ENCODE measurements at places on chromosomes 4 and X.
A peak's percentile ranks its signal among the peaks of the same experiment; 100 is the strongest.

- no peak for DNase-seq
These were observed 8.2 kb downstream of the WDR1 start for GRCh38 chr4:10108391-10108790.

DNA sequence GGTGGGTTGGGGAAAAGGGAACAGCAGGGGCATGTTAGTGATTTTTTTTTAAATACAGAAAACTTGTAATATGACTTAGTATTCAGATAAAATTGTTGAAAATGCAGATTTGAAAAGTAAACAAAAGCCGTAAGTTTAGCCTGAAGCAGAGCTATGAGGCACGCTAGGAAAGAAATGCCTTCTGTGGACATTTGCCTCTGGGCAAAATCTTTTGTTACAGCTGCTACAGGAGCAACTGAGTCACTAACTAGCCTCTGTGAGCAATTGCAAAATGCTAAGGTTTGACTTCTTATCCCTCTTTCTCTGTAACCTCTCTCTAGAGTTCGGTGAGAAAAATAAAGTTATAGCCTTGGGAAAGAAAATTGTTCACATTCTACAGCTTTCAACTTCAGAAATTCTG lies 350.0 kb downstream of the SLC7A11 start:
- no peak for DNase-seq

DNA sequence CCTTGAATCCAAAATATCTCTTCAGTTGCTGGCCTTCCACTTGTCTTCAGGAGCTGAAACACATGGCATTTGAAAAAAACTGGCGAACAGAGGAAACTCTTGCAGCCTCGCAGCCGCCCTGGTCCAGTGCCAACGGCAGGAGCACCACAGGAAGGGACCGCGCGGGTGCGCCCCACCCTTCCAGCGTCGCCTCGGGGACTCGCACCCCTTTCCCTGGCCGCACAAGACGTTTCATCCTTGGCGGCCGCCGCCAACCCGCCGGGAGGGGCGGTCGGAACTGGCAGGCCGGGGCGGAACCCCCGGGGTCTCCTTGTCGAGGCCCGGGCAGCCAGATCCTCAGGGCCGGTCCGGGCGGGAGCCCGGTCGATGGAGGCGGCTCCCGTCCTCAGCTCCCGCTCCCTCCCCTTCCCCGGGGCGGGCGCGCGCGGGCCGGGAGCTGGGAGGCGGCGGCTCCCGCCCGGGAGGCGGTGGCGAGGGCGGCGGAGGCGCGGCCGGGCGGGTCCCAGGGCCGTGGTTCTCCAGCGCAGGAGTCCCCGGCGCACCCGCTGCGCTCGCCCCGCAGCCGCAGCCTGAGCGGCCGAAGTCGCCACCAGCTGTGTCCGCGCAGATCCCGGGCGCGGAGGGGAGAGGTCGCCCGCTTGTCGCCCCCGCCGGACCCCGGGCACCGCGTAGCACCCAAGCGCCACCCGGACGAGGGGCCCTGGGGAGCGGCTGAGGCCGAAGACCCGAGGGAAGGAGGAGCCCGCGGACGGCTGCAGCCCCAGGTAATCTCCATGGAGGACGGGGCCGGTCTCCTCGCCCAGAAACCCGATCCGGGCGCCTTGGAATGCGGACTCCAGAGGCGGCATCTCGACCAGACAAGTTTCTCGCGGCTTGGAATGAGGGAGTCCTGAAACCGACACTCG lies 886 bp upstream of the NDST3 start:
- no peak for DNase-seq

GRCh38 chr4:80024335-80024734 lies 48.7 kb downstream of the ANTXR2 start:
- DNase-seq, result no peak

GRCh38 chr4:30719454-30720020 lies 632 bp upstream of the PCDH7 start:
- peak; percentile 30 for DNase-seq

DNA sequence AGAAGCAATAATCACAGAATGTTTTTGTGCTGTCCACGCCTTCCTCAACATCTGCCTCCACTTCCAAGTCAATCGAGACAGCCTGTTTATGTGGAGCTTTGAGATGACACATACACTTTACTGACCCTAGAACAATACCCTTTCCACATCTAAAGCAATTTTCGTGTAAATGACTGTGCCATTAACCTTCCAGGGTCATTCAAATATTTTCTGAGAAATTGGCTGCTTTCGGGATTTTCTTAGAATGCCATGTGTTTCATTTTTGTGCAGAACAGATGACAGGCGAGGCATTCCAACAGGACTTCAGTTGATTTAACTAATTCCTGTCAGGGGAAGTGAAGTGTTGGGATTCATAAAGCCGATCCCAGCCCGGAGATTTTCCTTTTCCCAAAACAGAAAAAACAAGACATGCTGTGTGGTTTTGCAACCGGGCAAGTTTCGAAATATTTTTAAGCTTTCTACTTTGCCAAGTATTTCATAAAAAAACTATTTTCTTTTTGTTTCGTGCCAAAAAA lies 73.9 kb downstream of the SORBS2 start:
- DNase-seq, result no peak

- DNase-seq, result no peak
These were observed 21.7 kb downstream of the RAB40AL start for GRCh38 chrX:102958794-102959193.

DNA sequence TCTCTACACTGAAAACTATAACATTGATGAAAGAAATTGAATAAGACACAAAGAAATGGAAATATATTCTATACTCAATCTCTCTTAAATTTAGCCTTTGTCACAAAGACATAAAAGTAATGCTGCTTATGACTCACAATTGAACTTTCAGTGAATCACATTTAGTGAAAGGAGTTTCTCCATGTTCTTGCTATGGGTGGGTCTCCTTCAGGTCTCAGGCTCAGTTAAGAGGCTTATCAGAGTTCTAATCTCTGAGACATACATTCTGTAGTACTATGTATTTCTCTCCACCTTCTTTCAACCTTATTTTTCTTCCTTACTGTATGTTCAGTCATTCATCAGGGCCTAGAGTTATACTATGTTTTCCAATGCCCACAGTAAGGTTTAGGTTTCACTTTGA lies 220.9 kb downstream of the DTHD1 start:
- DNase-seq, result no peak

- DNase-seq, result no peak
These were observed 298.1 kb downstream of the PDGFC start for GRCh38 chr4:156673483-156673882.

GRCh38 chr4:38132843-38133662 lies 172.9 kb downstream of the PTTG2 start:
- DNase-seq, result no peak

- DNase-seq, result peak; percentile 15
These were observed 142.1 kb upstream of the FTHL17 start for GRCh38 chrX:31213941-31214340.

DNA sequence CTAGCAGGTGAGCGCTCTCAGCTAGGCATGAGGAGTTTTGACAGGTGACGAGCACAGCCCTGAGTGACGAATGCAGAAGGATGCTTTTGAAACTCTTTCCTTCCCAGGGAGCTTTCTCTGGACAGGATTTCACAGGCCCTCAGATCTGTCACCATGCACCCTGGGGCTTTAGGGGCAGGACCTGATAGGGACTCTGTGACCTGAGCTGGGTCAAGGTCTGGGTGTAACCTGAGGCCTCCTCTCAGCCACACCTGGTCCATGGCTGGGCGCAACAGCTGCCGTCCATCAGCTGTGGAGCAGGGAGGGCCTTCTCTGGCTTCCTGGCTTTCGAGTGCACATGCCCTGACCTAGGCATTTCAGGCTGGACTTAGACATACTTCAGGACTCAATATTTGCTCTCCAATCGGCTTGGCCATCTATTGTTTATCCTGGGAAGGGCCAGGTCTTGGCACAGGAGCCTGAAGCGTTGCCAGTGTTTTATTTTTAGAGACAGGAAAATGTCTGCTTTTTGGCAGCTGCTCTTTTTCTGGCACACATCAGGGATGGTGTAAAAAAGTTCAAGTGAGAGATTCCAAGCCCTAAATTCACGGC lies 56.4 kb downstream of the C4orf51 start:
- no peak for DNase-seq

GRCh38 chr4:34950926-34951325 lies 1293.4 kb downstream of the ARAP2 start:
- DNase-seq, result no peak

DNA sequence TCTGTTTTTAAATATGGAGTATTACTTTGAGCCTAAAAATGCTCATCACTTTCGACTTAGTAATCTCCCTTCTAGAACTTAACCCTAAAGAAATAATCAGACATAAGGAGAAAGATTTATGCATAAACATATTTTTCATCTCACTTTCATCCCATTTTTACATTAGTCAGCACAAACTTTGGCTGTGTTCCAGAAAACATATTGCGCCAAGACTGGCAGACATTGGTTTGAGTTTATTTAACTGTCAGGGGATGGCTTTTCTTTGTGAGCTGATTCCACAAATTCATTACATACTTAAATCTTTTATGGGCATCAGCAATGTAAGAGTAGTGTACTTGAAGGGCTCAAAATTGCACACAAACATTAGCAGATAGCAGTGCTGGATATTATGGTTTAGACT lies 23.7 kb downstream of the MAOA start:
- DNase-seq, result no peak

DNA sequence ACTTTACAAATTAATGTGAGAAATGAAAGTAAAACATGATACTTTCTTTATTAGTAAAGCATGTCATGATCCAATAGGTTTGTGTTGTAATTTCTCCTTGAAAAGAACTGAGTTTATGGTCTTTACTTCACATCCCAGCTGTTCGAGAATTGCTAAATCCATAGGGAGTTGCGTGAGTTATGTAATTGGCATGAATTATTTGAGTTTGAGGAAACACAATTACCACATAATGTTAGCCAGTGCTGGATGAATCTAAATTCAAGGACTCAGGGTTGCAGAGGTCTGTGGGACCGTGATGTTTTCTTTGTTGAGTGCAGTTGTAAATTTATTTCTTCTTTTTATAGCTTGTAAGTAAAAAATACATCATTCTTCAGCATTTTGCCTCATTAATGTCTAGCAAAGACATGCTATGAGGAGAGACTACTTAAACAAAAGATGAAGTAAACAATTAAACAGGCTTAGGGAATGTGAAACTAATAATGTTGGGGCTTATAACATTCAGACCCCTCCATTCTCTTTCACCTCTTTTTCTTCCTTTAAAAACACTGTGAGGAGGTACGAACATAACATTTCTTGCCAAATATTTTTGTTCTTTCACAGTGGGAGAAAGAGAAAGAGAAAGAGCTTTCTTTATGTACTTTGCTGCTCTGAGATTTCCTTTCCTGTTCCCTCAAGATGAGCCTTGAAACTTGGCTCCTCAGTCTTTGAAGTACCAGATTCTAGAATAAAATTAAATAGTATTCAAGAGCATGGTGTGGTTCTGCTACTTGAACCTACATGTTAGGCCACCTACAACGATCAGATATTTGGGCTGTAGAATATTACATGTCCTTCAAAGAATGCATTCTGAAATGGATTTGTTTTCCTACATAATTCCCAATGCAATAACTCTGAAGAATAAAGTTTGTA lies 159.6 kb upstream of the ANK2 start:
- no peak for DNase-seq

DNA sequence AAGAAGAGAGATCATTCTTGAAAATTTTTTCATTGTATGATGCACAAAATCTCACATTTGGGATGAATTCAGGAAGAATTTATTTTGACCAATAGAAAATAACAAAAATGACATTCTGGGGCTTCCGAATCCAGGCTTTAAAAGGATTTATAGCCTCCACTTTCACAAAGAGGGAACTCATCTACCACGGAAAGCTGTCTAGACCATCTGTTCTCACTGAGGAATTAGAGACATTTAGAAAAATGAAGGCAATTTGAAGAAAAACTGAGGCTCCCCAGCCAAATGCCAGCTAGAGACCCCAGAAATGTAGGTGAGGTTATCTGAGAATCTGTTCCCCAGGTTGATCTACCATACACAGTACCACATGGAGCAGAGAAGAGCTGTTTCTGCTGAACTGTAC lies 464.3 kb downstream of the TMA16 start:
- DNase-seq, result no peak

GRCh38 chr4:41349021-41349420 lies 92.3 kb downstream of the UCHL1 start:
- no peak for DNase-seq

GRCh38 chrX:74178536-74178935 lies 125.4 kb upstream of the ZCCHC13 start:
- no peak for DNase-seq

DNA sequence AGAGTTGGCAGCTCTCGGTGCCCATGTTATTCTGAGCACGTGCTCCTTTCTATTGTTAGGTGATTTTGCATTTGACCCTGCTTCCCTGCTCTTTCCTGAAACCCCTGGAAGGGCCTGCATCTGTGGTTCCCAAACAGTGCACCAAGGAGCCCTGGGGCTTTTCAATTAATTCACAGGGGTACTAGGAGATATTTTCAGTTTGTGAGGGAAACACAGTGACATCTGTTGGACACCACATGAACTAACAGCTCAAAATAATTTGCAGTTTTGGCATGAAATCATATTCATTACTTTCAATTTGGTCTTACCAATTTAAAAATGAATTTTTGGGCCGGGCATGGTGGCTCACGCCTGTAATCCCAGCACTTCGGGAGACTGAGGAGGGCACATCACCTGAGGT lies 156.6 kb downstream of the GATB start:
- no peak for DNase-seq

- no peak for DNase-seq
These were observed 67.2 kb upstream of the MAGEB2 start for GRCh38 chrX:30147996-30148643.

GRCh38 chr4:3680656-3681055 lies 85.5 kb upstream of the ADRA2C start:
- no peak for DNase-seq

DNA sequence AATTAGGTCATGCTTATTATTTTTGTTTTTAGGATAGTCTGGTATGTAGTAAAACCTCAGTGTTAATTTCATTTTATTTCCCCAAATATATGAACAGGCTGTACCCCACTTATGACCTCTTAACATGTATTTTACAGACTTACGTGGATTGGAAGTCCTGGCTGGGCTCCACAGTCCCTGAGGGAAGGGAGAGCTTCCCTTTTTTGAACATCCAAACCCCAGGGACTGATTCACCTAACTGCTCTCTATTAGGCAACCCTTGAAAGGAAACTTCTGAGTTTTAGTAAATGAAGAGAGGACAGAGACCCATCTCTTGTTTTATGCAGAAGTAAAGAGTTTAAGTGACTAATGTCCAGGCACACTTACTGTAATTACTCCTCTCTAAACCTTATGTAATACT lies 233.1 kb upstream of the SPRY1 start:
- no peak for DNase-seq

DNA sequence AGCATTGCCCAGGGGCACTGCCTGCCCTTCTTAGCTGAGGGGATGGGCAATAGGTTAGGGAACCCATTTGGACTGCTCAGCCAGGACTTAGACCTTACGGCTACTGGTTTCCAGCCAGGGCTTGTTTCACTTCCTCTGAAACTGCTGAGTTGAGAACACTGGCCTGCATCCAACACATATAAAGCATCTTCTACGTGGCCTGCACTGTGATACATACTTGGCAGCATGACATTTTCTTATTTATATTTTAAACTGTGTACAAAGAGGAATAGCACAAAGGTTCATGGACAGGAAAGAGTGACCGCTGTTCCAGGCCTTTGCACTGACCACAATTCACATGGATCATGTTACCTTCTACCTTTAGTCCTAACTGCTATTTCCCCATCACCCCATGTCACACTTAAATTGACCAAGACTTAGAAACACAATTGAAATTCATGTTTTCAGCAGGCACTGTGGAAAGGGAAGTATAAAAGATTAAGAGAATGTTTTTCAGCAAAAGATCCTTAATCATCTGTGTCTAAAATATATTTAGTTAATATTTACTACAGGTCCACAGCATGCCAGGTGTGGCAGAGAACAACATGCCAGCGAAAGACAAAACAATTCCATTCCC lies 43.7 kb downstream of the NLGN4X start:
- DNase-seq, result no peak

Data from activated T-cell treated with anti-CD3 and anti-CD28 coated beads, Interleukin-2, amount 50 U/mL, for 48 hours (primary cell).